ENCODE measurements at places on chromosomes 3 and 15. TPM values are rescaled to one million over a fixed set of nuclear protein-coding genes. Genes with fewer than 3 reads are reported as not detected.

The KNG1 gene
- not detected for total RNA-seq

The GPR27 gene
- 0.50 TPM for total RNA-seq

The CCR2 gene
- total RNA-seq, result 19.9 TPM

The CD96 gene
- 223 TPM for total RNA-seq

The FRMD5 gene
- total RNA-seq, result 0.25 TPM

The NAA80 gene
- total RNA-seq, result 29.0 TPM

The FMN1 gene
- total RNA-seq, result 0.07 TPM

The C3orf52 gene
- 9.0 TPM for total RNA-seq

The LRRC49 gene
- not detected for total RNA-seq

The CISH gene
- 386 TPM for total RNA-seq

The EPHB3 gene
- total RNA-seq, result 0.14 TPM

The WDR49 gene
- total RNA-seq, result 0.30 TPM

The TF gene
- 0.43 TPM for total RNA-seq

The SCN11A gene
- not detected for total RNA-seq

The GRK7 gene
- not detected for total RNA-seq

The OIP5 gene
- total RNA-seq, result 18.7 TPM

The ESYT3 gene
- total RNA-seq, result 1.2 TPM

The LOXL1 gene
- total RNA-seq, result 0.70 TPM

The ABHD17C gene
- total RNA-seq, result 3.6 TPM

The CCK gene
- not detected for total RNA-seq

The RTP3 gene
- total RNA-seq, result not detected

The ALG1L2 gene
- total RNA-seq, result not detected

The CASR gene
- 0.02 TPM for total RNA-seq

The RFT1 gene
- total RNA-seq, result 34.2 TPM

The PGBD4 gene
- 3.8 TPM for total RNA-seq

The EFHB gene
- total RNA-seq, result not detected

The KLHL6 gene
- total RNA-seq, result 31.7 TPM

The GHSR gene
- total RNA-seq, result not detected

The KIF23 gene
- 59.9 TPM for total RNA-seq

The TRIM42 gene
- not detected for total RNA-seq

The NLGN1 gene
- not detected for total RNA-seq

The LRCH3 gene
- total RNA-seq, result 54.4 TPM

The TRAIP gene
- total RNA-seq, result 30.4 TPM

The GABRB3 gene
- not detected for total RNA-seq

The MAGEL2 gene
- not detected for total RNA-seq

The TRPM1 gene
- not detected for total RNA-seq

The CLDN16 gene
- not detected for total RNA-seq

The TTLL13 gene
- 0.34 TPM for total RNA-seq

The VEPH1 gene
- not detected for total RNA-seq

The GOLGA6A gene
- not detected for total RNA-seq

The CHRD gene
- not detected for total RNA-seq

The NEK11 gene
- 1.7 TPM for total RNA-seq

The CPN2 gene
- not detected for total RNA-seq

The MORC1 gene
- not detected for total RNA-seq

The CD80 gene
- 9.6 TPM for total RNA-seq

The PTX3 gene
- 0.11 TPM for total RNA-seq

The GUCA1C gene
- total RNA-seq, result not detected

The CCR8 gene
- 12.6 TPM for total RNA-seq

The GPR62 gene
- total RNA-seq, result not detected

The ZBED2 gene
- 14.2 TPM for total RNA-seq
